ENCODE measurements at places on chromosomes 5 and 9. TPM values are rescaled to one million over a fixed set of nuclear protein-coding genes. Genes with fewer than 3 reads are reported as not detected.

DNA sequence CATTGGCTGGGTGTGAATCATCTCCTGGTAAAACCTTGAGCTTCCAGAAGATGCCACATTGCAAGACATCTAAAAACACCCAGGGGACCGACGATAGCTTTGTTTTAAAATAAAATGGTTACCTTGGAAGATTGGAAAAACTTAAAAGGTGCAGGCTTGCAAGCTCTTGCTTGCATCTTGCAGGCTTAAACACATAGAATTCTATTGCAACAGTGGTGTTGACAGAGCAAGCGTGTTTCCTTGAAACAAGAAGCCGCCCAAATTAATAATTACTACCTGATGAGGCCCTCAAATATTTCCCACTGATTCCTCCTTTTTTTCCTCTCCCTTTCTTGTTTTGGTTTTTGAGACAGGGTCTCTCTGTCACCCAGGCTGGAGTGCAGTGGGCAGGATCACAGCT is 137.1 kb upstream of the BASP1 start:
- DNase-seq, result no peak

GRCh38 chr5:173327084-173327947 is 898 bp downstream of the STC2 start:
- no peak for DNase-seq

DNA sequence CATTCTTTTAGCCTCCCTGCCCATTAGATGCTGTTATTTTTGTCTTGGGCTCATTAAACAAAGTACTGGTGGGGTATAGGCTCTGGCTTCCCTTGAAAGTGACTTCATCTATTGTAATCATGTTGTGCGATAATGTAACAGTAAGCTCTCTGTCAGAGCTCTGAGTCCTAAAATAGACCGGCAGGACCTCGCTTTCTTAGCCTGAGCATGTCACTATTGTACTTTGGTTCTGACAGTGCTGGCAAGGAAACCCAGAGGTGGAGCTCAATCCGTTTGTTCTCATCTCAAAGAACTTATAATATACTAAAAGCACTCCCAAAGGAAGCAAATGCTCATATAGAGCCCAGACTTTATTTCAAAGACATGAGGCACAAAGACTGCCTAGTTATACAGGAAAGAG is 339.1 kb upstream of the CCNH start:
- no peak for DNase-seq

GRCh38 chr9:14967450-14968321 is 57.5 kb upstream of the FREM1 start:
- DNase-seq, result no peak

CLTB gene
- total RNA-seq, result 80.9 TPM
